ENCODE measurements at places on chromosomes 6 and 20.

DNA sequence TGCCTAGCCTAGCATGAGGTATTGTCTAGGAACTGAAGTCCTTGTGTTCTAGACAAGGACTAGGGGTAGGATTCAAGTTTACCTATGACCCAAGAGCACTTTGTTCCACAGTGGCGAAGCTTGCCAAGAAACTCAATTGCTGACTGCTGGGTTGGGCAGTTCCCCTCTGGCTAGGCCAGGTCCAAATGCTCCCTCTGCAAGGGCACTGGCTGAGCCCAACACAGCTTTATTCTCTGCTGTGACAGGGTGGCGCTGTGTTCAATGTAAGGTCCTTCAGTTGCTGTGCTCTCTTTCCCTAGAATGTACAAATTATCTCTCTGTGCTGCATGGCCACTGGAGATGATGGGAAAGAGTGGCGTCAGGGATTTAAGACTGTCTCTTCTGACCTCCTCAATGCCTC is 950.8 kb downstream of the HACE1 start:
- DNase-seq: no peak

DNA sequence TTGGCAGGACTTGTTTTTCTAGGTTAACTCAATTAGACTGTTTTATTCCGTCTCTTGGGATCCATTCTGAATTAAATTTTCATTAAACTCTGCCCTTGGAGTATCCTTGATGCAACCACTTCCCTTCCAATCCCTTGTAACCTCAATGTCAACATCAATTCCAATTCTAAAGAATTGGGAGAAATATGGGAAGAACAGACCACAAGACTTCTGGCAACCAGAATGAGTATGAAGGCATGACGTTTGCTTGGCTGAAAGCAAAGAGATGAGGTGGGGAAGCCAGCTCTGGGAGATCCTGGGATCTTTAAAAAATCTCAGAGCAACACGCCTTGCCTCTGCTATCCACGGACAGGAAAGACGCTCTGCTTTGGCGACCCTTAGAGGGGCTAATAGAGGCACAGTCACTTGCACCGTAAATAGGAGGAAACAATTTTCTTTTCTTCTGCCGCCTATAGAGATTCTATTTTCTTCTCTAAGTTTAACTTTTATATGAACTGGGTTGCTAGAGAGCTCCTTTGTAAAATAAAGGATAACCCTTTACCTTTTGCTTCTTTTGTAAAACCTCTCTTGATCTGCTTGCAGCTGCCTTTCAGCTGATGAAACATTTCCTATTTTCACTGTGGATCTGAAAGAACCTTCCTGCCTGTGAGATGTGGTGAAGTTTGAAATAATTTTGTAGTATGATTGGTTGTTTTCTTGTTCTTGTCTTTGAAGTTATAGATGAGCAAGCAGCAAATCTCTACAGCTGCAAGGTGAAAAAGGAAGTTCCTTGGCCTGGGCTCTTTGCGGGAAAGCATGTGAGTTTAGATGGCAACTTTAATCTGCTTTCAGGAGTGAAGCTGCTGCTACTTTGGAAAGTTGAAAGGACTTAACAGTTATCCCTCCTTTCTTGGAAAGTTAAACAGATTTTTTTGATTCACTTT is at the start of gene ASIP:
TSS of gene ASIP (plus strand) at position 731 of the 923 bp plus-strand sequence. CDS start 18,952 bp downstream, outside the sequence.
- no peak for DNase-seq

GRCh38 chr6:156849806-156850205 is 72.6 kb downstream of the ARID1B start:
- no peak for DNase-seq

DNA sequence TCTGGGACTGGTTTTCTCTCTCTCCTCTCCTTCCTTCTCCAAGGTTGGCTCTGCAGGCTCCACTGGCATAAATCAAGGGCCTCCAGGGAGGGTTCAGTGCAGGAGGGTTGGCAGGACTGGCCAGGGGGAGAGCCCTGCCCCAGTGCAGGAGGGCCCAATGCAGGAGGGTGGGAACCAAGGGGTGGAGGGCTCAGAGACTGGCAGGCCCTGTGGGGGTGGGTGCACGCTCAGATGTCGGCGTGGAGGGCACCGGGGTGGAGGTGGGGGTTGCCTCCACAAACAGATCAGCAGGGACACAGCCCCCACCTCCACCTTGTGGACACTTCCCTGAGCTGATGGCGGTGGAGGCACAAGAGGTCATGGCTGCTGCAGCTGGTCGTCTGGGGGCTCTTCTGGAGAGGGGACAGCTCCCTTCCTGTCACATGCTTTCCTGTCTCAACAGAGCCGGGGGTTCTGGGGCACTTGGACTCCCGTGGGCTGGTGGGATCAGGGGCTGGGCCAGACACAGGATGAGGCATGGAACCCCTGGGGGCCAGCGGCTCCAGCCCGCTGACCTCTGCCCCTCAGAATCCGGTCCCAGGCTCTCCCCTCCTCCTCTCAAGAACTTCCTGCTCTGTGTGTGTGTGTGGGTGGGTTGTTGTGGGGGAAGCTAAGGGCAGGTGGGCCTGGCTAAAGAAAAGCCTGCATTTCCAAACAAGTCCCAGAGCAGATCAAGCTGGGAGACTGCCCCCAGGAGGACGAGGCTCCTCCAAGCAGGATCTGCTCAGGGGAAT is 2.7 kb upstream of the ABHD16B start:
- DNase-seq: no peak

- DNase-seq: no peak
Observed at GRCh38 chr6:109815054-109815453, 124.0 kb downstream of the FIG4 start.

DNA sequence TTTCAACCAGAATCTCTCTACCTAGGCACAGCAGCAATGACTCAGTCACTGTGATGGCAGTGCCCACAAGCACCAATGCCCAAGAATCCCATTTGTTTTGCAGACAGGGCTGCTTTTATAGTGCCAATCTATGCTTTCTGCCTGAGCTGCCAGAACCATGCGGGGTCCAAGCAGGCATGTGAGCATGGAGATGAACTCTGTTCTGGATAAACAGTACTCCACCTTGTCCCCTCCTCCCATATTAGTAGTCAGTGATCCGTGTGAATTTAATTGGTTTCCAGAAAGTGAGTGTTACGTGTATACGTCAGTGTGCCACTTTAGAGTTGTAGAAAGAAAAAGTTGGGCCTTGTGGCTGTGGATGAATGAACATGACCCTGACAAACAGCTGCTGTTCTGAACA is 79.4 kb downstream of the SASH1 start:
- DNase-seq: no peak

DNA sequence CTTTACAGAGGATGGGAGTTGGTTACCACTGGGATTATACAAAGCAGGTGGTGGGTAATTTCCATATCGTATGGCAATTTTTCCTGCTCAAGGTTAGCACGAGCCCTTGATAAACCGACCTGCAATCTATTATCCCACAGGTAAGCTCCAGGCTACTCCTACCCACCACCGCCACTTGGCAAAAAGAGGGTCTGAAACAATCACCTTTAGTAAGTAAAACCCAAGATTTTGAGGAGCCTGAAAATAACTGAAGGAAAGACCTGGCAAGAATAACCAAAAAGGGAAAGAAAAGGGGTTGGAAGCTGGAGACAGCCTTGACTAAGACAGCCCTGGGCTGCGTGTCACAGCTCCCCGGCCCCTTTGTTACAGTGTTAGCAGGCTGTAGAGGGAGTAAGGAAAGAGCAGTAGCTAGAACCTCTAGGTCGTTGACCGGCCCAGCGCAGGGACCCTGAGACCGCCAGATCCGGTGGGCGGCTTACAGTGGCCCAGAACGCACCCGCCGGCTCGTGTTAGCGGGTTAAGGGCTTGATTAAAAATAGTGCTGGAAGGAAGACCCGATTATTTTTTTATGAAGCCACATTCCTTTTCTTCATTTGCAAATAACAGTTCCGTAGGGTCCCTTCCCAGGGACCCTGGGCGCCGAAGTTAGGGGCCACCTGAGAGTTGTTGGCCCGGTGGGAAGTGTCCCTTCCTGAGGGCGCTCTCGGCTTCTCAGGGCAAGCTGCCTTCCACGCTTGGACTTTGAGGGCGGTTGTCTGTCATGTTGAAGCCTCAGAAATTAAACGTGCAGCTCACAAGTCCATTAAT is 30.5 kb downstream of the TFAP2B start:
- no peak for DNase-seq

- DNase-seq: no peak
Observed at GRCh38 chr6:6699741-6700367, 111.3 kb downstream of the LY86 start.

- no peak for DNase-seq
Observed at GRCh38 chr6:8213995-8214394, 111.6 kb upstream of the EEF1E1 start.

DNA sequence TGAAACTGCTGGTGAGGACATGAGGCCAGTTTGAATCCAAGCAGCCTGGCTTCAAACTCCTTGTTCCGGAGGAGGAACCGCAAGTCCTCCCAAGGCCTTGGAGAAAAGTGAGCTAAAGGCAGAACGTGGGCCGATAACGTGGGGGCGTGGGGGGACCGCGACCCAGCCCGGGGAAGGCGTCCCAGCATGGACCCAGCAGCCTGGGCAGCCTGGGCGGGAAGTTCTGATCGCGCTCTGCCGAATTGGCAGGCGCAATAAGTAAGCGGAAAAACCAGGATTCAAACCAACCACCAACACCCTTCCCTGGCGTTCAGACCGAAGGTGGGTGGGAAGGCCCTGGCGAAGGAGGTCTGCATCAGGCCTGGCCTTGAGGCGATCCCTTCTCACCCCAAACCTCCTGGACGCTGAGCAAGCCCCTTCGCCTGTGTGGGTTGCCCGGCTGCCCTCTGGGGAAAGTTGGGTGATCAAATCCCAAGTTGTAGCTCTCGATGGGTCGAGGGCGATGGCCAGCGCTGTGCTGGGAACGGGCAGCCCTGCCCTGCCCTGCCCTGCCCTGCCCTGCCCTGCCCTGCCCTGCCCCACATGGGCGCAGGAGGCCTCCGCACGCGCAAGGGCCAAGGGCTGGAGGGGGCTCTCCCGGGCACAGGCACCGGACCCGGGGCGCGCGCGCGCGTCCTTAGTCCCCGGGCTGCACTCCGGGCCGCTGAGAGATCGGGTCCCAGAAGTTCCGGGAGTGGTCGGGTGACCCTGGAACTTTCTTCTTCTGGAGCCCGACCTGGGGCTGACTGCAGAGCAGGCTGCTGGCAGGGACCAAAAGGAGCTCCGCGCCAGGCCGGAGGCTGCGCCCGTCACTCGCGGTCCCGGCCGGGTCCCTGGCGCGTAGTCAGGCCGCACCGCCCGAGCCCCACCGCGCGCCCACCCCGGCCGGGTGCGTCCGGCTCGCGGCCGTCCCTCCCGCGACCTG is 637 bp upstream of the SLC22A3 start:
- no peak for DNase-seq

DNA sequence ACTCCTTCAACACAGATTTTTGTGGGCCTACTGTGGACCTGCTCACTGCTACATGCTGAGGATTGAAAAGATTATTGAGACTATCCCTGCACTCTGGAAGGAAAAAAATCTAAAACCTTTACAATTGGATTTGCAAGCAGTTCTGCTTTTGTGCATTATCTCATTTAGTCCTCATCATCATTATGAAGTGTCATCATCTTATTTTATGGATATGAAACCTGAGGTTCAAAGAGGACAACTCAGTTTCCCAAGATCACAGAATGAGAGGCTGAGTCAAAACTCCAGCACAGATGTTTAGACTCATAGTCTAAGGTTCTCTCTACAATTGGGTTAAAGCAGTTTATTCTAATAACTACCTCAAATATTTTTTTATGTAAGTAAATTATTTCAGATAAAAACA is 160.2 kb upstream of the MARCKS start:
- DNase-seq: no peak

- DNase-seq: no peak
Observed at GRCh38 chr20:46004187-46004586, 4.5 kb upstream of the MMP9 start.

Data from activated B cell treated with CpG ODN at 0.5 μM for 24 hours (primary cell).